SK-N-SH (cell line): ENCODE measurements at places on chromosomes 4 and X.
A peak's percentile ranks its signal among the peaks of the same experiment; 100 is the strongest.

DNA sequence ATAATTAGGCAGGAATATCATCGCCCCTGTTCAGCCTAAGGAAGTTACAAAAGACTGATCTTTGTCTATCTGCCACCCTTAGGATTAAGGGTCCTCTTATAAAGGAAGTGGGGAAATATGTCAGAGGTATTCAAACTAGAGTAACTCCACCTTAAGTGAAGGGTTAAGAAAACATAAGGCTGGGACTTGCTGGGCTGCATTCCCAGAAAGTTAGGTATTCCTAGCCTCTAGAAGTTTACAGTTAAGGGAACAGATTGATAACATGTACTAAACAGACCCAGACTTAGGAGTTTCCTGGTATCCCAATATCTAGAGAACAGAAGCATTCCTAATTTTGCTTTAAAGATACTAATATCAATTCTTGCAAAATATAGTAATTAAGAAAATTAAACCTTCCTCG, 6.0 kb downstream of the CXCL2 start:
- no peak for DNase-seq

- no peak for DNase-seq
Measured at GRCh38 chr4:81516241-81516640, 44.5 kb upstream of the RASGEF1B start.

- DNase-seq: no peak
Measured at GRCh38 chrX:113512700-113513395, 672.2 kb upstream of the AMOT start.

DNA sequence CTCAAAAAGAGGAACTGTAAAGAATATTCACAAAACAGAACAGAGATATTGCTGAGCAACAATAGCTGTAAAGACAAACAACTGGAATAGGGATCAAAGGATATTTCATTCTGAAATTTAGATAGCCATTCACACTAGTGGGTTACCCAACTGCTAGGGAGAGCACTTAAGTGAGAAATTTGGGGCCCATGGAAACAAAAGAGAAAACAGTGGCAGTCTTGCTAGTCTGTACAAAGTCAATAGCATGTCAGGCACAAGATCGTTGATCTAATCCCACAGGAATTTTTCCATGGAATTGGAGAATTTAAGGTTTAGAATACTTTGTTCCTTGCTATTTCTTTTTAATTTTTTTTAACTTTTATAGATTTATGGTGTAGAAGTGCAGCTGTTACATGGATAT, 467.0 kb downstream of the PCDH18 start:
- no peak for DNase-seq

DNA sequence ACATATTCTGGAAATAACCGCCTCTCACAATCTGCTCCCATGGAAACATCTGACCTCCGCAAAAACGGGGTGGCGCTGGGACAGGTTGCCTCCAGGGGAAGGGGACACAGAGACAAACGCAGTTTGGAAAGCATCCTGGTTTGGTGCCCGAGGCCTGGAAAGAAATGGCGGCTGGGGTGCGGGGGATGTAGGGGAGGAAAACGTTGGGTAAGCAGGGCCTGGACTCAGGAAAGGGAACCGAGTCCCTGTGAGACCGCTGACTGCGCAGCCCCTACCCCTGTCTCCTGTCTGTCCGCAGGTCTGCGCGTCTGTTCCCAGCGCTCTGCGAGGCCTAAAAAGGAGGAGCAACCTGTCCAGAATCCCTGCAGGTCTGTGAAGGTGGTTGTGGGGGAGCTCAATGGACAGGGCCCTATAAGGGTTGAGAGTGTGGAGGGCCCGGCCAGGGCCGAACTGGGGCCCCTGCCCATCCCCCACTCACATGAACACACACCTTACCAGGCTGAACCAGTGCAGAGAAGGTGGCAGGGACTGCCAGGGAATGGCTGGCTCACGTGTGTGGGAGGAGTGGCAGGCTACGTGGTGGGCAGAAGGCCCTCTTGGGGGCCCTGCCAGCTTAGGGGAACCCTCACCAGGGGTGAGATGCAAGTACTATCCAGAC, 672 bp downstream of the TCEAL3 start:
- DNase-seq: peak; percentile 30

DNA sequence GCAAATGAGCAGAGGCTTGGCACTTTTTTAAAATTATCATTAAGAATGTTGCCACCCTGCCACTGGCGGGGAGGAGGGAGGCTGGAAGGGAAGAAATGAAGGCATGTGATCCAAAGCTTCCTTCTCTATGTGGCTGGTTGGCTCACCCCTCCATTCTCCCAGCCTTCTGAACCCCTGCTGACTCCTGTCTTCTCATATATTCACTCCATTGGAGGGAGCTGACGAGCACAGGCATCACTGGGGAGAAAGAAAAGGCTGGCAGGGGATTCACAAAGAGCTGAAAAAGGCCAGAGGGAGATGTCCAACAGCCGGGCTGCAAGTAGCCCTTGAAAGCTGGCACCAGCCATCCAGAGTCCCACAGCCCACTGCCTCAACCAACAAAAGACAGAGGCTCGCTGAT, 495.6 kb downstream of the BCOR start:
- DNase-seq: no peak

DNA sequence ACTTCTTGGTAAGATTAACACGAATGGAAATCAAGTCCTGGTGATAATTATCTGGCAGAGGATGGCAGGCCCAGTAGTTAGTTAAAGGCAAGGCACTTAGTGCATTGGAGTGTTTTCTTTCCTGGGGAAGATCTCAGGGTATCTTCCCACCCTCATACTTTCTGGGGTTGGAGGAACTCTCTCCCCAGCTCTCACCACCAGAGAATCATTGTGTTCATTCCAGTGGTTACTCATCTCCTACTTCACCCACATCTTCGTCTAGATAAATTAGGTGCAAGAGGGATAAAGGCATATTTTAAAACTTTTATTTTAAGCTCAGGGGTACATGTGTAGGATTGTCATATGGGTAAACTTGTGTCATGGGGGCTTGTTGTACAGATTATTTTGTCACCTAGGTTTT, 67.5 kb upstream of the SH3RF1 start:
- DNase-seq: no peak

GRCh38 chrX:18871970-18872369, 111.9 kb downstream of the PHKA2 start:
- no peak for DNase-seq

- DNase-seq: no peak
Measured at GRCh38 chr4:169377367-169377766, 106.6 kb upstream of the SH3RF1 start.

DNA sequence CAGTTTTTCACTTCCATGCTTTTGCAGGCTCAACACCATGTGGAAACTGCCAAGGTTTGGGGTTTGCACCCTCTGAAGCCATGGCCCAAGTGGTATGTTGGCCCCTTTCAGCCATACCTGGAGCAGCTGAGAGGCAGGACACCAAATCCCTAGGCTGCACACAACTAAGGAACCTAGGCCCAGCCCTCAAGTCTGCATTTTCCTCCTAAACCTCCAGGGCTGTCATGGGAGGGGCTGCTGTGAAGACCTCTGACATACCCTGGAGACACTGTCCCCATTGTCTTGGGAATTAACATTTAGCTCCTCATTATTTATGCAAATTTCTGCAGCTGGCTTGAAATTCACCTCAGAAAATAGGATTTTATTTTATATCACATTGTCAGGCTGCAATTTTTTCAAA, 856.1 kb downstream of the TECRL start:
- no peak for DNase-seq

DNA sequence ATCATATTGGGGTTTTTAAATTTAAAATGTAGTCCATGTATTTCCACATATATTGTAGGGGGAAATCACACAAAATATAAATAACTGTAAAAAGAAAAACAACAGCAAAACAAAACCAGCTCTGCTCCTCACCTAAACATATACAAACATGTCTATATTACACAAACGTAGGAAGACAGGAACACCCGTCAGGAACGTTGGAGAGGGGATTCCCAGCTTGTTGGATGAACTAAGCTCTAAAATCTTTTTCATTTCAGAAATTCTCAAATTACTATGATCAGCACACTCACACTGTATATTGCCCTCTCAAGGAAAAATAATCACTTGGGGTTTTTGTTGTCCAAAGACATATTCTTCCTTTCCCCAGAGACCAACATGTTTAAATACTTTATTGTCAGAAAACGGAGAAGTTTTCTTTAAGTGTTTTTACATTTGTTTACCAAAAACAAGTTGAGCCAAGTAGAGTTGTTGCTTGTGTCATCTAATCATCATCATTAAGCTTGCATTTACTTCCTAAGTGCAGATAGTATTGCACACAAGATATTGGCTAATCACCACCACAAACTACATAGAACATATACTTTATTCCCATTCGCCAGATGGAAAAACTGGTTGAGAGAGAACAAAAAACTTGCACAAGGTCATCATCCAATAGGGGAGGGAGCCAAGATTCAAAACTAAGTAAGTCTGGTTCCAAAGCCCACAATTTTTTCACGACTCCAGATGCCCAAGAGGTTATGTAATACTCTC, 2.4 kb upstream of the TLR10 start:
- no peak for DNase-seq

GRCh38 chrX:108699368-108699767, 37.0 kb downstream of the IRS4 start:
- peak; percentile 16 for DNase-seq

DNA sequence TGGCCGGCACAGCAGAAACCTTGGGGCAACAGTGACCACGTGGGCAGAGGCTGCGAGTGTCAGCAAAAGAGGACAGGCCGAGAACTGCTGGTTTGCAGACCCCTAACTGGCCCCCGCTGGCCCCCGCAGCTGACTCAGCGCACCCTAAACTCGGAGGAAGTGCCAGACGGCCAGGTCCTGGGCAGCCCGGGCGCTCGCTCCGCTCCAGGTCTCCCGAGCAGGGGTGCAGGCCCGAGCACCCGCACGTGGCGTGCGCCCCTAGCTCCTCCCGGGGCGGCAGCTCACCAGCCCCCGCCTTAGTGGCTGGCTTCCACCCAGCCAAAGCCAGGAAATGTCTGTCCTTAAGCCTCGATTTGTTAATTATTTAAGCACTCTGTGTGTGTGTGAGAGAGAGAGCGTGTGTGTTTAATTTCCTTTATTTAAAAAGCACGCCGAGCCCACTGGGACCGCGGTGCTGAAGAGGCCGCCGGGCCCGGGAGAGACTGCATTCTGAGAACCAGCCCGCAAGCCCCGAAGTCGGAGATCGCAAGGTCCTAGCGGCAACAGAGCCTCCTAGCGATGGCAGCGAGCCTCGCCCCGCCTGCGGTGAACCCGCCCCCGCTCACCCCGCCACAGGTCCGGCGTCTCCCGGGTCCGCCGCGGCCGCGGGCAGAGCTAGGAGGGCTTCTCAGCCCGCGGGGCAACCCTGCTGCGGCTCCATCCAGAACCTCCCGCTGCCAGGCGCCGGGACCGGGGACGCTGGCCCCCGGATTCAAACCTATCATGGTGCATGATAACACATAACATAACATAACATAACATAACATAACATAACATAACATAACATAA, 45.9 kb upstream of the CDKN2AIP start:
- DNase-seq: peak; percentile 94

- DNase-seq: no peak
Measured at GRCh38 chr4:149108626-149109025, 666.4 kb upstream of the NR3C2 start.

- DNase-seq: no peak
Measured at GRCh38 chr4:23500894-23501449, 388.9 kb downstream of the PPARGC1A start.

DNA sequence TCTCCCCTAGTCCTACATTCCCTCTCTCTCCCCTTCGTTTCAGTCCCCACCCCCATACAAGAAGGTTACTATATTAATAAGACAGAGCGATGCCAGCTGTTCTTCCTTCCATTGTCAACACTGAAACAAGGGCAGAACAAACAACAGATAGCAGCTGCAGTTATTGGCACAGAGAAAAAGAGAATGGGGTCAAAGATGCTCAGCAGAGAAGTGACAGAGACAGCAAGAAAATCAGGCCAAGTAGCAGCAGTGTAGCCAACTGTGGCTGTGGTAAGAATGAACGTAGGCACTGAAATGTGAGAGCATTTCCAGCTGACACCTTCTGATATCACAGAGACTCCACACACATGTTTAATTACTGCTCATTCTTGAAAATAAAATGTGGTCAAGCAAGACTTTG, 641.8 kb downstream of the FSTL5 start:
- DNase-seq: no peak

DNA sequence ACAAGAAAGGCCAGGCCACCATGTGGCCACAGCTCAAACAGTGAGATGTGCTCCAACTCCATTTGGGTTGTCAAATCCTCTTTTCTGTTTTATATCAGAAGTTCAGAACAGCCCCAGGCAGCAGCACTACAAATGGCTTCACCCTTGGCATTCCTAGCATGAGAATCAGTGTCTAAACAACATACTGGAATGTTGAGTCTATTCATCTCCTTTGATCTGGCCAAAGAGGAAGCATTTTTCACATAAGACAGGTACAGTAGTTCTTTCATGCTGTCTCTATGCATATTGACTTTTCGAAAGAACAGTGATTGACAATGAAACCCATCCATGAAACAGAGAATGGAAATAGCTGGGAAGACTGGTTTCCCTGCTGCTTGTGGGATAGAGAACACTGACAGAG, 289.5 kb downstream of the USP46 start:
- DNase-seq: peak; percentile 9

DNA sequence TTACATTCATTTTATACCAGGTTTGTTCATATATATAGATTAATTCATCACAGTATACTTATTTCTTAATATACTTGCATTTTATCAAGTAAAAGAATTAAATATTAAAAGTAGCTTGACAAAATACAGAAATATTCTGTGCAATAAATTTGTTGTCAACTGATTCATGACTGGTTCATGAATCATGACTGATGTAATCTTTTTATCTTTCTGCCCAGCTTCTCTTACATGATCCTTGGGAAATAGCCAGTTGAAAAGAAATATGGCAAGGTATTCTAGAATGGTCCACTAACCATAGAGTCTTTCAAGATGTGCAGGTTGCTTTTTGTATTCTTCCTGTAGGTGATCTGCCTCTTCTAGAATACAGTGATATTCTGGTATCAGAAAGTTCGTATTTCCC, 4.2 kb upstream of the CCNA2 start:
- no peak for DNase-seq

GRCh38 chr4:25449688-25450087, 72.6 kb downstream of the ANAPC4 start:
- no peak for DNase-seq

DNA sequence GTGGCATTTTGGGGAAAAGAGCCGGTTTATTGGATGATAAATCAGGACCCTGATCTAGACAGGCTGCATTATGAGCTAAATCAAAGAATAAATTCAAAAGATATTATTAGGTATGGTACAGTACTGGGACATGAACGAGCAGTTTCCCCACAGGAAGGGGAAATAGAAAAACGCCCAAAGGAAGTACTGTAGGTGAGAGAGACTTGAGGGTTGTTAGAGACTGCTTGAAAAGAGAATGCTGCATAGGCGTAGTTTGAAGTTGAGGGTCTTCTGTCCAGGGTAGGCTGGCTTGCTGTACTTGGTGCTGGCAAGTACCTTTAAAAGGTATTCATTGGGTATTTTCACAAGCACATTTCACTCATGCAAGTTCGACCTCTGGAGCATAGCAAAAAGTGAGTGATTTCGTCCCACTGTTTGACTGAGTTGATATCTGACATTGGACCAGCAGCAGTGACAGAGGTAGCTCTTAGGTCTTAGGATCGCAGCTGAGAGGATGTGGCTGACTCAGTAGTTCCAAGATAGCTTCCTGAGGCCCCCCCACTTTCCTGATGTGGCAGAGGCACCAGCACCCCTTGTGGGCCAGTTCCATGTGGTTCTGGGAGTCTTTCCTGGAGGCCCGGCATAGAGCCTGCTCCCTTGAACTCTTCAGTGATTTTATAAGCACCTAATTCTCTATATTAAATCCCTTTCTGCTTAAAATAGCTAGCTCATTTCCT, 64.3 kb downstream of the TMEM131L start:
- no peak for DNase-seq

GRCh38 chrX:24466025-24466424, 939 bp downstream of the PDK3 start:
- no peak for DNase-seq
